ENCODE measurements at places on chromosomes 13 and 19.
A peak's percentile ranks its signal among the peaks of the same experiment; 100 is the strongest.

DNA sequence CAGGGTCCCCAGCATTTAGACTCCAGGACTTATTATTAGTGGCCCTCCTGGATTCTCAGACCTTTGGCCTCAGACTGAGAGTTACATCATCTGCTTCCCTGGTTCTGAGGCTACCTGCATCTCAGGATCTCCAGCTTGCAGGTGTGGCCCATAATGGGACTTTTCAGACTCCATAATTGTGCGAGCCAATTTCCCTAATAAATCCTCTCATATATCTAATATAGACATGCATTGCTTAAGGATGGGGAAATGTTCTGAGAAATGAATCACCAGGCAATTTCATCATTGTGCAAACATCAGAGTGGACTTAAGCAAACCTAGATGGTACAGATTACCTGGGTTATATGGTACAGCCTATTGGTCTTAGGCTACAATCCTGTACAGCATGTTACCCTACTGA, 116.5 kb upstream of the FBXL3 start:
- DNase-seq: peak; percentile 49

GRCh38 chr13:110419381-110419791, 112.3 kb downstream of the COL4A2 start:
- DNase-seq: no peak

DNA sequence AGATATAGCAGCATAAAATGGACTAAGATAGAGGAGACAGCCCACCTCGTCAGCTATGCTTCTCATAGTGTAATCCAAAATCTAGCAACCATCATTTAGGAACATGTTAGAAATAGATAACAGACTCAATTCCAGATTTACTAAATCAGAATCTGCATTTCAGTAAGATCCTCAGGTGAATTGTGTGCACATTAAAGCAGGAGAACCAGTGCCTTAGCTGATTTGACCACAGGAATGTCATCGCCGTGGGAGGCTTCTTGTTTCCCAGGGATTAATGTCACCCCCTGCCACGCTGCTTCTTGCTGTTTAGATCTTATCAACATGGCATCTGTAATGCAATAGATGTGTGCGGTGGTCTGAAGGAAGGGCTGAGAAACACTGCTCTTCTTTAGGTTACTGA, 84.0 kb downstream of the GPC5 start:
- no peak for DNase-seq

DNA sequence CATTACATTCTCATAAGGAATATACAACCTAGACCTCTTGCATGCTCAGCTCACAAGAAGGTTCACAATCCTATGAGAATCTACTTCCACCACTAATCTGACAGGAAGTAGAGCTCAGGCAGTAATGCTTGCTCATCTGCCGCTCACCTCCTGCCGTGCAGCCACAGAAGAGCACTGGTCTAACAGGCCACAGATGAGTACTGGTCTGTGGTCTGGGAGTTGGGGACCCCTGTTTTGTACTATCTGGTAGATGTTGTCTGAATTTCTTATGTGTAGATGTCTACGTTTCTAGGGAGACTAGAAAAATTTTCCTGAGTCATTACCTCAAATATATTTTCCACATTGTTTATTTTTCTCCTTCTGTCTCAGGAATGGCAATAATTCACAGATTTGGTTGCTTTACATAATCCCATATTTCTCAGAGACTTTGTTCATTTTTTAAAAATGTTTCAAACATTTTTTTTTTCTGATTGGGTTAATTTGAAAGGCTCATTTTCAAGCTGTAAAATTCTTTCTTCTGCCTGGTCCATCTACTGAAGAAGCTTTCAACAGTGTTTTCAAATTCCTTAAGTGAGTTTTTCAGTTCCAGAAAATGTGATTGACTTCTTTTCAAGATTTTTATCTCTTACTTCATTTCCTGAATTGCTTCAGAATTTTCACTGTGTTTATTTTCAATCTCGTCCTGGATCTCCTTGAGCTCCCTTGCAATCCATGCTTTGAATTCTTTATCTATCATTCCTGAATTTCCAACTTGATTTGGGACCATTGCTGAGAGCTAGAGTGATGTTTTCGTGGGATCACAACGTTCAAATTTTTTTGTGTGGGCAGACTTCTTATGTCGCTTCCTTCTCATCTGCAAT, 1322.2 kb downstream of the PCDH9 start:
- no peak for DNase-seq

DNA sequence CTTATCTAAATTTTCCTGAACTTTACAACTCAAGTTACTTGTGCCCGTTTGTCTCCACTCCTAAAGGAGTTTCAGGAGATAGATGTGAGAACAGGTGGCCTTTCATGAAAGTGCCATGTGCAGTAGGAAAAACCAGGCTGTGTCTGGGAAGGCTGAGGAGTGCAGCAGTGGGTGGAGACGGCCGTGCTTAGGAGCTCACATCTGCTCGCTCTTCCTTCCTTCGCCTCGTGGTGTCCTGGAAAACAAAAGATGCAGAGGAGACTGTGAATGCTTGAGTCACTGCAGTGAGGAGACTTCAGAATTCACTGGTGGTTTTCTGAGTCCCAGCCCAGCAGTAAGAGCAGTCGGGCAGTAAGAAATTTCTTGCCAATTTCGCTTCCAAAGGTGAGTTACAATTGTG, 138.4 kb upstream of the RNF113B start:
- DNase-seq: peak; percentile 45

GRCh38 chr19:52307275-52307674, 10.3 kb downstream of the ZNF480 start:
- peak; percentile 26 for DNase-seq

GRCh38 chr19:32666084-32666483, 8.9 kb downstream of the ANKRD27 start:
- no peak for DNase-seq

DNA sequence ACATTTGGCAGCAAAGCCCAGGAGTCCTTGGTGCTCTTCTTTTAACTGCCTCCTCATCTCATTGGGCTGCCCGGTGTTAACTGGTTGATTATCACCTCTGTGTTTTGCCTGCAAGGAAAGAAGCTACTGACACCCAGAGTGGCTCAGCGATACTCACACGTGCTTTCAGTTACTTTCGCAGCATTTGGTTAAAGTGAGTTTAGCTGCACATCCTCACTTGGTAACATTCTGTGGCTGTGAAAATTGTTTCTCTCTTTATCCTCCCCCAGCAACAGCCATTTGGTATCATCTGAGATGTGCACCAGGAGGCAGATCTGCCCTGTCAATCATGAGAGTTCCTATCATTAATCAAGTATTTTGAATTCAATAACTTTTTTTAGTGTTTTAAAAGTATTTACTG, 44.6 kb upstream of the GPR183 start:
- no peak for DNase-seq

DNA sequence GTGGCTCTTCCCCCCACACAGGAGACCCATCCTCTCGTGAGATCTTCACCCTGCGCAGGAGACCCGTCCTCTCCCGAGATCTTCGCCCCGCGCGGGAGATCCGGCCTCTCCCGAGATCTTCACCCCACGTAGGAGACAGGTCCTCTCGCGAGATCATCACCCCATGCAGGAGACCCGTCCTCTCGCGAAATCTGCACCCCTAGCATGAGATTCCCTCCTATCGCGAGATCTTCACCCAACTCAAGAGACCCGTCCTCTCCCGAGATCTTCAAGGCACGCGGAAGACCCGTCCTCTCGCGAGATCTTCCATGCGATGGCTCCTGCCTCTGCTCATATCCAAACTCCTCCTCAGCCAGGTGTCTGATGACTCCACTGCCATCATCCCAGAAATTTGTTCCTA, 24.3 kb downstream of the LAIR2 start:
- DNase-seq: no peak

GRCh38 chr13:92259523-92259922, 861.1 kb downstream of the GPC5 start:
- no peak for DNase-seq

DNA sequence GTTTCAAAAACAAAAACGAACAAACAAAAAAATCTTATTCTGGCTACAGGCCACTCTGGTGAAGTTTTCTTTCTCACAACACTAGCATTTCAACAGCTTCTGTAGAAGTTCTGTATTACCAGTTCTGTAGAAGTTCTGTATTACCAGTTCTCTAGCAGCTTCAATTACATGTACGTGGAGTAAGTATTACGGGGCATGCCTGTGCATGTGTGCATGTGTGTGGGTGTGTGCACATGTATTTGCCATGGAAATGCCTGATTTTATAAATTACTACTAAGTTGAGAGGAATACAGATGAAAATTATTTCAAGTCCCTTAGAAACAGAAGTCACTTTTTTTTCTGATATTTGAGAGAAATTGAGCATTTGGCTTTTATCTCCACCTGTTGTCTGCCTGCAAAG, 414.2 kb downstream of the FOXO1 start:
- DNase-seq: no peak

DNA sequence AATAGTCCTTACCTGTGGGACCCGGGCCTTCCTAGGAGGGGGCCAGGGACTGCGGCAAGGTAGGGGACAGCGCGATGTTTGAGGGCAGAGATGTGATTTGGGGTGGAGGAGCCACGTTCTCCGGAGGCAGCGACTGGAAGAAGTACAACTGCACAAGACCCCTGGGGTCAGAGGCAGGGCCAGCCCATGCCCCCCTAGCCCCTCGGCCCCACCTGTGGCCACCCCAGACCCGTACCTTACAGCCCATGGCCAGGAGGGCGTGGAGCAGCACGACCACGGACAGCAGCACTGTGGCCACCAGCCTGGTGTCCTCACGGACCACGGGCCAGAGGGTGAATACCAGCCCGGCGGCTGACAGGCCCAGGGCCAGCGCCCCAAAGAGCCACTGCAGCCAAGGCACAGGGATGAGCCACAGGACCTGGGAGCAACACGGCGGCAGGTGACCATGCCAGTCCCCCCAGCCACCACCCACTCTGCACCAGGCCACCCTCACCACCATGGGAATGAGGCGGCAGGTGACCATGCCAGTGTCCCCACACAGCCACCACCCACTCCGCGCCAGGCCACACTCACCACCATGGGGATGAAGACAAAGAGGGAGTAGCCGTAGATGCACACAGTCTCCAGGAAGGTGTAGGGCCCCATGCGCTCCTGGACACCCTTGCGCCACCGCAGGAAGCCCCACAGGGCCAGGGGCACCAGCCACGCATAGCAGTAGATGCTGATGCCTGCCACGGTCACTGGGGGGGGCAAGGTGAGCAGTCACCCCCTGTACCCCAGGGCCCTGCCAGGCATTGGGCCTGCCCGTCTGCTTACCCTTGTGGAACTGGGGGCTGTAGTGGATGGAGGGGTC, 5.0 kb downstream of the YIPF2 start:
- no peak for DNase-seq
